GM12864 (cell line): ENCODE measurements at places on chromosomes 11 and 22.

- no peak for DNase-seq
Observed at GRCh38 chr11:69212798-69213110, 57.0 kb downstream of the SMIM38 start.

DNA sequence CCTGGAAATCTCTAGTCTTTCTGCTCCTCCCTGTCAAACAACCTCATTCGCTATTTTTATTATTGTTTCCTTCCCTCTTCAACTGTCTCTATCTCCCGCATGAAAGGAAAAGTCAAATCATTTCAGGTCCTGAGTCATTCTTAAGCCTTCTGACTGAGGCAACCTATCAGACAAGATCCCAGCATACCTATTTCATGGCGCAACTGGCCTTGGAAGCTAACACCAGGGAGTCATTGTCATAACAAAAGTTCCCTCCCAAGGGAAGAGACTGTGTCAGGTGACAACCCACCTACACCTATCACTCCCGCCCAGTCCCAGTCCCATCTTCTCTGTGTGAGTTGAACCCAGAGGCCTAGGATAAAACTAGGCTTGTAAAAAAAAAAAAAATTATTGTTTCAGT, 10.2 kb upstream of the ARHGAP42 start:
- no peak for DNase-seq

DNA sequence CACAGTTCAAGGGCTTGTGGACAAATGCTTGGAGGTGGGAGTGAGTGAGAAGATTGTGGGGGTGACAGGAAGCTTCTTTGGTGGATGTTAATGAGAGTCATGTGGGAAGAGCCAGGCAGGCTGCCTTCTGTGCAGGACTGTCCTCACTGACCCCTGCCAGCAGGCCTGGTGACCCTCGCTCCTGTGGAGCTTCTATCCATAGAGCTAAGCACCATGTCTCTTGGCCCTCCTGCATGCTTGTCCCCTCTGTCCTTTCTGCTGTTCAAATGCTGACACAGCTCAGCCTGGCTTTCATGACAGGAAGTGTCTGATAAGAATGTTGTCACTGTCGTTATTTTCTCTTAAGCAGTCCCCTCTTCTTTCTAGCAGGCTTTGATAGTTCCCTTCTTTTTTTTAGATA, 37.6 kb downstream of the NAT10 start:
- no peak for DNase-seq

- peak; percentile 30 for DNase-seq
Observed at GRCh38 chr22:26481694-26482093, 1.9 kb downstream of the HPS4 start.

DNA sequence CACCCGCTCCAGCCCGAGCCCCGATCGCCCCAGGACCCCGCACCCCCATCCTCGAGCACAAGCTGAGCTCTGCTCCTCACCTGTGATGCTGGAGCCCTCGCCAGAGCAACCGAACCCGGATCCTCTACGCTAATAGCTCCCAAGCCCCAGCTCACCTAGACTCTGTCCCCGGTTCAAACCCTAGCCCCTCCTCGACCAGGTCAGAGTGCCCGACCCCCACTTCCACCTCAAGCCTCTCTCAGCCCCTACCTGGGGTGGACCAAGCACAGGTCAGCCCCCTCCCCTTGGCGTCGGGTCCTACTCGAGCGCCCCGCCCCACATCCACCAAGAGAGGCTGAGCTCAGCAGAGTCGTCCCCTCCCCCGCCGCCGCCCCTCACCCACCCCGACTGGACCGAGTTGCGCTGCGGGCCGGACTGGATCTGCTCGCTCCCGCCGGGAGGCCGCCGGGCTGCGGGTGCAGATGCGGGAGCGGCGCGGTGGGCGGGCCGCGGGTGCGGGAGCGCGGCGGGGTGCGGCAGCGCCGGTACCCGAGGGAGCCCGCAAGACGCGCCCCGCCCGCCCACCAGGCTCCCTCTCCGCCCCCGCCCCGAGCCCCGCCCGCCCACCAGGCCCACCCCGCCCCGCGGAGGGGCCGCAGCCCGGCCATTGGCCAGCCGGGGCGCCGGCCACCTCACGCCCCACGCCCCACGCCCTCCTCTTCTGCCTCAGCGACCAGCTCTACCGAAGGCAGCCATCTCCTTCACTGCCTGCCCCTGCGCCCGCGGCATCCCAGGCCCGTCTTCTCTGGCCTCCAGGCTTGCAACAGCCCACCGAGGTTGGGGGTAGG, 577 bp upstream of the DKK3 start:
- no peak for DNase-seq

GRCh38 chr22:20807315-20807752, 33.4 kb downstream of the SERPIND1 start:
- no peak for DNase-seq

DNA sequence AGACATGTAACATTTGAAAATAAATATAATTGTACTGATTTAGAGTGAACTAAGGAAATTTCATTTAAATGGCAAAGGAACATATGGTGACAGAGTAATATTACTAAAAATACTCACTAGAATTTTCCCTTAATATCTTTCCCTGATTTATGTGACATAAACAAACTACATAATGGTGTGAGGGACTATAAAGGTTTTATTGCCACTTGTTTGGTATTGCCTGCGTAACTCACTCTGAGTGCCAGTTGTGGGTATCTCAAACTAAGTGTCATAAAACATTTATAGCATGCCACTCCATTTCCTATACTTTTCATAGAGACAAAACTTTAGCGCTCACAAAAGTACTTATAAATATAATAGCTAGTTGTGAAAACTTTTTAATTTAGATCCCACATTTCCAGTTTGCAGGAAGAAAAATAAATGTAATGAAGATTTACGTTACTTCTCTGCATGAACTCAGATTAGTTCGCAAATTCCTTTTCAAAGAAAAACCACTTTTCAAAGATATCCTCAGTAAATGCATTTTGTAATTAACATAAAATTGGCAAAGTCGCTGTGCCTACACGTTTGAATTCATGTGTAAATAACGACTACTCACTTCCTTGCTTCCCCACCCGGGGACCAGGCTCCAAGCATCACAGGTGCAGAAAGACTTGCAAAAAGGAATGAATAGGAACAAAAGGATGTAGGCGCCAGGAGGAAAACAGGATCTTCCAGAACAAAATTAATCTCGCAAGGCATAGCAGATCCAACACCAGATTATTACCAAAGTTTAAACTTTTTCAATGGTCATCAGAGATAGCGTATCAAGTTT, 1.6 kb upstream of the QSER1 start:
- no peak for DNase-seq

DNA sequence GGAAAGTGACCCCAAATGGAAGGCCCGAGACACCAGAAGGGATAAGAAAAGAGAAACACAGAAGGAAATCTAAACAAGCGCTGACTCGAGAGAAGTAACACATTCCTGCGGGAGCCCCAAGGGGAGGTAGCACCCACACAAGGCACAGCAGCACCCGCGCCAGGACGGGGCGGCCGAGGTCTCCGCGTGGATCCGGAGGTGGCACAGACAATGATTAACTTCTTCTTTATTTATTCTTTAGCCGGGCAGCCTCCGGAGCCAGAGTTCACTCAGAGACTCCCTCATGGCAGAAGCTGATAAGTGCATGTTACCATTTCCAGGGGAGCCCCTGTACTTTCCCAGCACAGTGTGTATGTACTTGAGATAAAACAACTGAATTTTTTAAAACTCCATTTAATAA, 5.1 kb downstream of the TOLLIP start:
- DNase-seq, result no peak

DNA sequence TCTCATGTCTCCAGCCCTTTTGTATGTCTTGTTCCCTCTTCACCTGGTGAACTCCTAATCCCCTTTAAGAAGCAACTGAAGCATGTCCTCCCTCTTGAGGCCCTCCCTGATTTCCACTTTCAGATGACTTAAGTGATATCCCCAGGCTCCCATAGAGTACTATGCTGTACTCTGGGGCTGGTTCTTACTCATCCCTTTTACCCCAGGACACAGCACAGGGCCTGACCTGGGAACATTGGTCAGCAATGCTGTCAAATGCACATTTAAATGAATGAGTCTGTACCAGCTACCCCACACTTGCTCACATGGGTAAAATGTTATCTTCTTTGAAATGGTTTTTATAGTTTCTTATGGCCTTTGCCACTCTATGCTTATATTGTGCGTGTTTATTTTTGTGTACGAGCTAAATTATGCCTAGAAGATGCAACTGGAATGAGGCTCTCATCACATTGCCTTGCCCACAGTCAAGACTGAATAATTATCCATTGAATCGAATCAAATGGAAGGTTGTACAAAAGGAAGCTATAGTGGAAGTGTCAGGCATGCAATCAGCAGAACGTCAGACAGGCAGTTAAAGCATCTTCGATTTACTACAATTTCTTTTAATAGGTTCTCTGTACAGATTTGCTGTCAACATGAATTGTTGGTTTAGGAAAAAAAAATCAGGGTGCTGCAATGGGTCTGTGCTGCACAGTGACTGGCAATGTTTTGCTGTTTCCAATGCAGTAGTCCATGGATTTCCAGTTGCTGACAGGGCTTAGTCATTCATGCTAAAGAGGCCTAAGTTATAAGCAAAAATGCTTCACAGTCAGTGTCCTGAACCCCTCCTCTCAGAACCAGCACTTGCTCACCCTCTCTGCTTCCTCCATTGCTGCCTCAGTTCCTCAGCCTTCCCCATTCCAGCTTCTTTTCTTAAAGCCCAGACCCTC, 79.5 kb downstream of the PARVA start:
- DNase-seq, result no peak

GRCh38 chr11:112303616-112304015, 43.0 kb upstream of the PLET1 start:
- DNase-seq, result no peak
